CD4-positive, alpha-beta T cell (primary cell): ENCODE measurements at places on chromosomes 13 and 19.
A peak's percentile ranks its signal among the peaks of the same experiment; 100 is the strongest.

DNA sequence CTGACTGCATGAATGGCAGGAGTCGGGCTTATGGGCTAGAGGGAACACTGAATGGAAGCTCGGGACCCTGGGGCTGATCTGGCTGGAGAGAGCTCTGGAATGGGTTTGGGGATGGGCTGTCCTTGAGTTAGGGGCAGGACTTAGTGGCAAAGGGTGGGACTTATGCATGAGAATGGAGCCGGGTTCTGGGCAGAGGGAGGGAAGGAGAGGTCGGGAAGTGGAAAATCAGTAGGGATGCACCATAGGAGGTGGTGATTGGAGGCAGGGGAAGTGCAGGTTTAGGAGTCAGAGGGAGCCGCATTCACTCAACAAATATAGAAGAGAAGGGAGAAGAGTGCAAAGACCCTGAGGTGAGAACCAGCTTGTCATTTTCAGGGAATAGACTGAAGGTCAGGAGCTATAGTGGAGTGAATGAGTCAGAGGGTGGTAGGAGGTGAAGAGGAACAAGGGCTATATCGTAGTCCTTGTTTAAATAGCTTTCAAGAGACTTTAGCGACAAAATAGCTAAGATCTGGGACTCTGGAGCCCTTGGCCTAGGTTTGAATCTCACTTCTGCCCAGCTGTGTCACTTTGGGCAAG, 748 bp downstream of the RAB4B start:
- DNase-seq: no peak

GRCh38 chr13:88623150-88623549, 952.0 kb downstream of the SLITRK5 start:
- DNase-seq: peak; percentile 21

GRCh38 chr19:15463861-15464371, 428 bp downstream of the RASAL3 start:
- peak; percentile 75 for DNase-seq

DNA sequence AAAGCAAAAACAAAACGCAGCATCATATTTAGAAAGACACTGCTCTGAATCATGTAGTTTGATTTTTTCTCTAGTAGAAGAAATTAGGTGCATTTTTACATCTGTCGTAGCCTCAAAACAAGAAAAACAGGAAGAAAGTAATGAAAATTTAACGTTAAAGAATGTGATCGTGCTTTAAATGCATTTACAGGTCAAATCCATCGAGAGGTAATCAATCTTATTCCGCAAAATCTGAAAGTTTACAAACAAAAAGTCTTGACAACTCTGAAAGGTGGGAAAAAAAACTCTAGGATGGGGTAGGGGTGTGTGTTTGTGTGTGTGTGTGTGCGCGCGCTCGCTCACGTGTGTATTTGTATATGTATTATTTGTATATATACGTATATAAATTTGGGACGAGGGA, 10.2 kb downstream of the POU4F1 start:
- DNase-seq: no peak

GRCh38 chr13:21620861-21621260, 16.9 kb upstream of the MICU2 start:
- DNase-seq: no peak

- peak; percentile 80 for DNase-seq
These were observed 2.0 kb upstream of the ARHGAP45 start for GRCh38 chr19:1064661-1065605.

DNA sequence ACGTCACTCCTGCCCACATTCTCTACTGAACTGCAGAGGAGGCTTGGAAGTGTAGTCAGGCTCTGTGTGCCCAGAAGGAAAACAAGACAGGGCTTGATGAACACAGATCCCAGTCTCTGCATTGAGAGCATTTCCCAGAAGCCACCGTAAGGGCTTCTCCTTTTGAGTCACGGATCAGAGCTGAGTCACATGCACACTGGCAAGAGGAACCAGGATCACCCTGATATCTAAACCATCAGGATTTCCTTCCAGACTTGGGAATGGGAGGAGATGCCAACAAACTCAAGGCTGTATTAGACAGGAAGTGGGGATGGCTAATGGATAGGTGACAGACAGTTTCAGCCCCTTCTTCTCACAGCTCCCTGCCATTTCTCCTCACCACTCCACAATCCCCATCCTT, 17.7 kb upstream of the FBXO17 start:
- no peak for DNase-seq

DNA sequence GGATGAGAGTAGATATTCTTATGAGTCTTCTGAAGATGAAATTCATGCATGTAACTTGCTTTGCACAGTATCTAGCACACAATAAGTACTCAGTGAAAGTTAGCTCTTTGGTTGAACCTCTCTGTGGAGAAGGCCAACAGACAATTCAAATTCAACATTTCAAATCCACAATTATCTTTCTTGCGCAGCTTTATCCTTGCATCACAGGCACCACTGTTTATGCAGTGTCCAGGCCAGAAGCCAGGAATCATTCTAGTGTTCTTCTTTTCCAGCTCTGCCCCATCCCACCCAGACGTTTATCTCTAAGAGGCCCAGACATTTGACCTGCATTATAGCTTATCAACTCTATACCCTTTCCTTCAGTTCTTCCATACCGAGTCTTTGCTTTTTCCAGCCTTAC, 254.7 kb upstream of the OBI1 start:
- DNase-seq: no peak

DNA sequence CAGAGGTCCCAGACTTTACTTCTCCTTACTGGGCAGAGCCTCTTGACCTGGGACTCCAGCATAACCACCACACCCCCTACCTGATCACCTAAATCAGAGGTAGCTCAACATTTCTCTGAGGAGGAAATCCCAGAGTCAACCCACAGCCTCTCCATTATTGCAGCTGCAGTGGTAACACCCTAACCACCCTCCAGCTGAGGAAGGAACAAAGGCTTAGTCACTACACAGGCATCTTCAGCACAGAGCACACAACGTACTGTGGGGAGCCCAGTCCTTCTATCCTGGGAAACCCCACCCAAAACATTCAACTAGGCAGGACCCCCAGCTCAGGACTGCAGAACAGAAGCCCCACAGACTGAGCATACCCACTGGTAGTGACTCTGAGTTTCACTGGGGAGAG, 824.7 kb upstream of the SLITRK5 start:
- DNase-seq: no peak

DNA sequence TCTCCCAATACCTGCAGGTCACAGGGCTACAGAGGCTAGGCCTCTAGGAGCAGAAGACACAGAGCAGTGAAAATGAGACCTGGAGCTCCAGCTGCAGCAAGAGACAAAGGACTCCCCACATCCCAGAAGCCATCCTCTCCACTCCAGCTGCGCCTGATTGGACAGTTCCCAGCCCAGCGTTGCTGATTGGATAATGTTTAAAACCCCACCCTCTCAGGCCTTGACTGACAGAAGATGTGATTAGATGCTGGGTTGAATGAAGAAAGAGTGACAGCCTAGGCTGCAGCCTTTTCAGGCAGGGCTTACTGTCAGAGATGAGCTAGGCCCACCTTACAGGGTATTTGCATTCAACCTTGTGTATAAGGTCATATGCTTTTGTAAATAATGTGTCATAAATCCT, 59.4 kb downstream of the ZNF708 start:
- no peak for DNase-seq

DNA sequence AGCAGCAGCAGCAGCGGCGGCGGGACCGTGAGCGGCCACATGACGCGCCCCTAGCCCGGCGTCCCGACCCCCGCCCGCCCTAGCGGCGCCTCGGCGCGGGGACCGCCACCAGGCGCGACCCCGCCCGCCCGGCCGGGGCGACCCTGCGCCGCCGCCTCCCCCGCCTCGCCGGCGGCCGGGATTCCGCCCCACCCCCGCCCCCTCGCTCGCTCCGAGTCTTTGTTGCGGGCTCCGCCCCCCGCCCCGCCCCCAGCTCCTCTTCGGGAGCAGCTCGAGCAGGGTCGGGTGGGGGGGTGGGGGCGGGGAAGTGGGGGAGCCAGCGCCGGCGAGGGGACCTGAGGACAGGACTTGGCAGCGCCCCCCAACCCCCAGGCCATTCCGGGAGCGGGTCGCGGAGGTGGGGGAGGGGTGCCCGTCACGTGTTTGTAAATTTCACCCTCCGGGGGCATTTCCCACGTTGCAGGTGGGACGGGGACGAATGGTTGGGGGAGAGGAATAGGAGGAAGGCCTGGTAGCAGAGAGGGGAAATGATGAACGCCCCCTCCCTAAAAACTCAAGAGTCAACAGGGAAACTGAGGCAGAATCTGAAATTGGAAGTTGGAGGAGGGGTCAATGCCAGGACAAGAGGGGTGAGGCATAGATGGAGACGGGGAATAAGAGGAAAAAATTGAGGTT, at the start of gene OLFM2:
TSS of gene OLFM2 (minus strand) at position 190 of the 675 bp plus-strand sequence. CDS start at position 41, 149 bp downstream.
- peak; percentile 48 for DNase-seq

DNA sequence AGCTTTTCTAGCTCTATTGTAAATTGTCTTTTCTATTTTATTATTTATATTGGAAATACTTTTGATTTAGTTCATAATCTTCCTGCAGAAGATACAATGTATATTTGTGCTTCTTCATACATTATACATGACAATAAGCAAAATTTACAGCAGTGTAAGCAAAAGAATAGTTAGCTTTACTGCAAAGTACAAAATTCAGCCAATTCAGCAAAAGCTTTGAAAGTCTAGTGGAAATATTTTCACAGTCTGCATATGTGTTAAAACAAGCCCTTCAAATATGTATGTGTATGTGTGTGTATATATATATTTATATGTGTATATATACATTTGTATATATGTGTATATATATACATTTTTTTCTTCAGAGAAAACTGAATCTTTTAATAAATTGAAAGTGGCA, 879.1 kb downstream of the SLITRK1 start:
- DNase-seq: no peak
